ENCODE measurements at places on chromosomes 16 and 17. TPM values are rescaled to one million over a fixed set of nuclear protein-coding genes. Genes with fewer than 3 reads are reported as not detected.

Gene NAGS
- total RNA-seq = 0.29 TPM

Gene KDM8
- total RNA-seq = 10.3 TPM

Gene CDH15
- total RNA-seq = 0.13 TPM

Gene CRISPLD2
- total RNA-seq = 3.3 TPM

Gene CDRT15L2
- not detected for total RNA-seq

Gene WDR45B
- total RNA-seq = 78.5 TPM

- H3K27ac ChIP-seq = peak overlapping the region; percentile 67
- H3K4me1 ChIP-seq = peaks cover 51% of the 10 kb centered on the region
- peaks cover 12% of the 10 kb centered on the region for H3K36me3 ChIP-seq
- no peak for DNase-seq
- H3K4me3 ChIP-seq = peak overlapping the region; percentile 79
Observed at GRCh38 chr17:51258756-51259563, 889 bp downstream of the MBTD1 start.

DNA sequence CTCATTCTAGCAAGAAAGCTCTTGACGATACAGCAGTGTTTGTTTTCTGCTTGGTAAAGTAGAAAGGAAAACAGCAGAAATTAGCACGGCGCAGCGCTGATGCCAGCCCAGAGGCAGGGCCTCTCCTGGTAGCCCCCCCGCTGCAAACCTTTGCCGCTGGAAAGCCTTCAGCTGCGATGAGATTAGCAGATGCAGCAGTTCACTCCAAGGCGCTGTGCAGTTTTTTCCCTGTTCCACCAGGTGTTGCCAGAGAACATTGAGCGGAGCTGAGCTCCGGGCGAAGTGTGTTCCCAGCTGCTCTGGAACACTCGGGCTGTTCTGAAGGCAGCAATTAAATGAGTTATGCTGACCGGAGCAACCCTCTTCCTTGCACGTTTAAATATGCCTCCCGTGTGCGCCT lies 72.5 kb downstream of the RBFOX1 start:
- no peaks in the 10 kb centered on the region for H3K4me1 ChIP-seq
- no peak for DNase-seq
- H3K27ac ChIP-seq = no peak overlapping the region

DNA sequence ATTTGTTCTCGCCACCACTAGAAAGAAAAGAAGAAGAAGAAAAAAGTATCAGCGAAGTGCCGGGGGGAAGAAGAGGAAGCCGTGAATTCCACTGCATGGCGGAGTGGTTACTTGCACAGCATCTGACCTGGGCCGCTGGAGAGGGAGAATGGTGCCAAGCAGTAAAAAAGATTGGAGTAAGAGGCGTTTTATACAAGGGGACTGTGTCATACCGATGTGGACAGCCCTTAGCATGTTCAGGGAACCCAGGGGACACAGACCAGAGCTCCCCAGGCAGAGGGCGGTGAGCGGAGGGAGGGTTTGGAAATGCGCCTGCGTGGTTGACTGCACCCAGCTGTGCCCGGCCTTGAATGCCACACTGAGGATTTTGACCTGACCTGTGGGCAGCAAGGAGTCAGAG lies 52.8 kb downstream of the PLXDC1 start:
- H3K4me3 ChIP-seq = no peak overlapping the region
- H3K27me3 ChIP-seq = peaks cover 7% of the 10 kb centered on the region
- H3K36me3 ChIP-seq = no peaks in the 10 kb centered on the region
- DNase-seq = no peak

GRCh38 chr17:15230866-15231265 lies 34.3 kb downstream of the PMP22 start:
- H3K27ac ChIP-seq = no peak overlapping the region
- H3K4me3 ChIP-seq = no peak overlapping the region
- H3K4me1 ChIP-seq = peaks cover 8% of the 10 kb centered on the region
- DNase-seq = no peak

GRCh38 chr17:63578027-63578768 lies 22.5 kb upstream of the TACO1 start:
- H3K27me3 ChIP-seq = no peaks in the 10 kb centered on the region
- no peak overlapping the region for H3K27ac ChIP-seq
- DNase-seq = no peak

GRCh38 chr16:16143931-16144330 lies 79.4 kb downstream of the ABCC6 start:
- H3K4me1 ChIP-seq = peaks cover 15% of the 10 kb centered on the region
- peaks cover 46% of the 10 kb centered on the region for H3K36me3 ChIP-seq
- H3K4me3 ChIP-seq = no peak overlapping the region
- H3K27me3 ChIP-seq = no peaks in the 10 kb centered on the region
- DNase-seq = no peak
- no peak overlapping the region for H3K27ac ChIP-seq

GRCh38 chr16:87391324-87391949 lies 699 bp upstream of the MAP1LC3B start:
- DNase-seq = no peak
- H3K36me3 ChIP-seq = no peaks in the 10 kb centered on the region
- H3K27me3 ChIP-seq = no peaks in the 10 kb centered on the region

DNA sequence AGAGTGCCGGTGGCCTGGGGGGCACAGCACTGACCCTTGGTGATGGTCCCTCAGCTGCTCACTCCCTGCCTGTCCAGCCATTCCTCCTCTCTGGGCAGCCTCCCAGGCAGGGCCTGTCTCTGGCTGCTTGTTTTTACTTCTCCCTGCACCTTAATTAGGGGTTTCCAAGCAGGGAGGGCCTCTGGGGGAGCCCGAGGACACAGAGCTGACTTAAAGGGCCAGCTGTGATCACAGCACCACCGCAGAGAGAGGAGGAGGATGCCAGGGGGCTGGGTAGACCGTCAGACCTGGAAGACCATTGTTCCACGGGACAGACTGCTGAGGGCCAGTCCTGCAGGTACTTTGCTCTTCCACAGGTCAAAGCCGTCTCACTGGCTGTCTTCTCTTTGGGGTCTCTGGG lies 1.2 kb upstream of the DPH1 start:
- peaks cover 5% of the 10 kb centered on the region for H3K27me3 ChIP-seq
- peaks cover 22% of the 10 kb centered on the region for H3K4me1 ChIP-seq
- no peak overlapping the region for H3K27ac ChIP-seq
- H3K36me3 ChIP-seq = peaks cover 3% of the 10 kb centered on the region
- DNase-seq = no peak

DNA sequence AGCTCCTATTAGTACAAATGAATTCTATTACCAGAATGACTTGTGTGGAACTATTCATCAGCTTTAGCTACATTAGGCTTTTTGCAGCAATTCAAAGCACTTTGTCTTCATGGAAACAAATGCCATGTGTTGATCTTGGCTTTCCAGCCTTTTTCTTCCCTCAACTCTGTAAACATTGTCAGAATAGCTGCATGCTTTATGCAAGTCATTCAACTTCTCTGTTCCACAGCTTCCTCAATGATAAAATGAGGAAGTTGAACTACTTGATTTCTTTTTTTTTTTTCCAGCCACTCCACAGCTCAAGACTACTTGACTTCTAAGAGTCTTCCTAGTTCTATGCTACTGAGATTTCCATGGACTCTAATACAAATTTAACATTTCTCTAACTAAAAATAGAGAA lies 41.1 kb downstream of the KIAA0753 start:
- H3K27me3 ChIP-seq = no peaks in the 10 kb centered on the region
- no peak for DNase-seq
- peaks cover 19% of the 10 kb centered on the region for H3K4me1 ChIP-seq
- no peak overlapping the region for H3K4me3 ChIP-seq
- no peak overlapping the region for H3K27ac ChIP-seq
- H3K36me3 ChIP-seq = peaks cover 43% of the 10 kb centered on the region

DNA sequence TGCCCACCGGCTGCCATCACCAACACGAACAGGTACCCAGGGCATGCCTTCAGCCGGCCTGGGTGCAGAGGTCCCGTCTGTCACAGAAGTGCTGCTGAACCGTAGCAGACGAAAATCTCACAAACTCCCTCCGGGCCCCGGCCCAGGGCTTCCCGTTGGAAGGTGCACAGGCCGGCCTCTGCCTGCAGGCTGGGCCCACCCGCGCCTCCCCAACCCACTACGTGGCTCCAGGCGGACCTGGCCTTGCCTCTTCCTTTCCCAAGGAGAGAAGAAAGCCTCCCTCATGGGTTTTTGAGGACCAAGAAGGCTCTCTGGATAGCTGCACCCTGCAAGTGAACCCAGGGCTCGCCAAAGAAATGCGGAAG lies 45.5 kb upstream of the PABPN1L start:
- H3K4me1 ChIP-seq = peaks cover 20% of the 10 kb centered on the region
- no peak overlapping the region for H3K4me3 ChIP-seq
- no peak overlapping the region for H3K27ac ChIP-seq
- peaks cover 10% of the 10 kb centered on the region for H3K27me3 ChIP-seq
- no peak for DNase-seq

GRCh38 chr17:72392056-72393010 lies 271.5 kb downstream of the SOX9 start:
- DNase-seq = no peak
- no peak overlapping the region for H3K27ac ChIP-seq
- H3K4me3 ChIP-seq = no peak overlapping the region
- no peaks in the 10 kb centered on the region for H3K36me3 ChIP-seq

DNA sequence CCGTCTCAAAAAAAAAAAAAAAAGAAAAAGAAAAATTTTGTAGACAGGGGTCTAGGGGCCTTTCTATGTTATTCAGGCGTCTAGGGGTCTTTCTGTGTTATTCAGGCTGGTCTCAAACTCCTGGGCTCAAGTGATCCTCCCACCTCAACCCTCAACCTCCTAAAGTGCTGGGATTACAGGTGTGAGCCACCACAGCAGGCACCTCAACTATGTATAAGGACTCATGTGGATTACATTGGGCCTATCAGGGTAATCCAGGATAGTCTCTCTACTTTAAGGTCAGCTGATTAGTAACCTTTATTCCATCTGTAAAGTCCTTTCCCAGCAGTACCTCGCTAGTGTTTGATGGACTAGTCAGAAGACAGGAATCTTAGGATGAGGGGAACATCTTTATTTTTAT lies 22.4 kb downstream of the TADA2A start:
- no peaks in the 10 kb centered on the region for H3K27me3 ChIP-seq
- no peak for DNase-seq
- no peak overlapping the region for H3K27ac ChIP-seq
- no peak overlapping the region for H3K4me3 ChIP-seq
- peaks cover 31% of the 10 kb centered on the region for H3K36me3 ChIP-seq

GRCh38 chr16:56916571-56917403 lies 15.2 kb upstream of the HERPUD1 start:
- no peak overlapping the region for H3K4me3 ChIP-seq
- no peaks in the 10 kb centered on the region for H3K36me3 ChIP-seq
- H3K27ac ChIP-seq = no peak overlapping the region
- H3K4me1 ChIP-seq = peaks cover 46% of the 10 kb centered on the region
- peaks cover 40% of the 10 kb centered on the region for H3K27me3 ChIP-seq

- peaks cover 30% of the 10 kb centered on the region for H3K4me1 ChIP-seq
- H3K4me3 ChIP-seq = no peak overlapping the region
- no peak for DNase-seq
- no peak overlapping the region for H3K27ac ChIP-seq
- H3K27me3 ChIP-seq = no peaks in the 10 kb centered on the region
Observed at GRCh38 chr17:75265614-75266315, 4.1 kb downstream of the MRPS7 start.

DNA sequence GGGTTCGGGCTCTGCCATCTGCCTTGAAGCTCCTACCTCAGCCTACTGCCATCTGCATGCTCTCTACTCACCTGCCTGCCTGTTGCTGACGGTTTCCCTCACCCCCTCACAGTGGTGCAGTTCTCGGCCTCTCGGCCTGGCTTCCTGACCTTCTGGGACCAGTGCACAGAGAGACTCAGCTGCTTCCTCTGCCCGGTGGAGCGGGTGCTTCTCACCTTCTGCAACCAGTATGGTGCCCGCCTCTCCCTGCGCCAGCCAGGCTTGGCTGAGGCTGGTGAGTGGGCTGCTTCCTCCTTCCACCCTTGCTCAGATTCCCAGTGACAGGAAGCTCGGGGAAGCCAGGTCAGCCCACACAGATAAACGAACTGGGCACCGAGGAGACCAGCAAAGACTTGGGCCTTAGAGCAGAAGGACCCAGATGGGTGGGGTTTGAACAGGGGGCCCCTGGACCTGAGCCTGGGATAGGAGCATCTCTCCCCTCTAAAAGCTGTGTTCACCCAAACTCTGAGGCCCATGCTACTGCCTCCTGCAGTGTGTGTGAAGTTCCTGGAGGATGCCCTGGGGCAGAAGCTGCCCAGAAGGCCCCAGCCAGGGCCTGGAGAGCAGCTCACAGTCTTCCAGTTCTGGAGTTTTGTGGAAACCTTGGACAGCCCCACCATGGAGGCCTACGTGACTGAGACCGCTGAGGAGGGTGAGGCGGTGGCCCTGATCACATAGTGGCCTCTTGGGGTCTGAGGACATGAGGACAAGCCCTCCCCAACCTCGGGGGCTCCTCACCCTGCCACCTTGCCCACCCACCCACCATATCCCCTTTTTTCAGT lies 16.4 kb downstream of the RIPOR1 start:
- no peak overlapping the region for H3K4me3 ChIP-seq
- H3K36me3 ChIP-seq = peaks cover 24% of the 10 kb centered on the region
- DNase-seq = no peak
- H3K27me3 ChIP-seq = no peaks in the 10 kb centered on the region

DNA sequence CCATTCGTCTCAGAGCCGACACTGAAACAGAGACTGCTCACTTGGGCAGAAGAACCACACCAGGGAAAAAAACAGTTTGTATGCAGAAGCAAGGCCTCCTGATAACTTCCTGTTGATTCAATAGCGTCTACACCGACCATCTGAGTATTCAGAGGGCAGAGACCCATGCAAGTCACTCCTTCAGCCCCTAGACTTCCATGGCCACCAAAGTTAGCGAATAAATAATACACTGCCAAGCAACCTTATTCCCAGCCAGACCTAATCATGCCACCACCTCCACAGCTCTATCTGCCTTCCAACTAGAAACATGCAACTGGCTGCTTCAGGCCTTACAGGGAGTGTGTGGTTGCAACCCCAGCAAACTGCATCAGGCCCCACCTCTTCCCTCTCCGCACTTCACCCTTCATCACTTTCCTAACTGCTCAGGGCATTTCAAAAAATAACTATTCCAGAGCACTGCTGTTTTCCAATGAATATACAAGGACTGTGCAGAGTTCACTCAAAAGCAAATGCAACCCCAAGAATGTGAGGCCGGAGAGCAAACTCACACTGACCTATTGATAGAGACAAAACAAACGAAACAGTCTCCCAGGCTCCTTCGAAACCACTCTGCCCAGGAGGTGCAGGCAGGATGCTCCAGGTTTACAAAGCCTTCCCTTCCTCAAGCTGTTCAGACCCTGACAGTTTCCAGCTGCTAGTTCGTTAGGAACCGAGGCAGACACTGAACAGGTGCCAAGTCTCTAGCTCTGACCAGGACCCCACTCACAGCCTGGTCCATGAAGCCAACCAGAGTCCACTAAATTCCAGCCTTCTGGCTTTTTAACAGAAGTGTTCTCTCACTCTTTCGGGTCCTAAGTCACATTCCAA lies 3.6 kb downstream of the USP7 start:
- peaks cover 64% of the 10 kb centered on the region for H3K4me1 ChIP-seq
- peak overlapping the region; percentile 48 for H3K4me3 ChIP-seq
- H3K27ac ChIP-seq = peak overlapping the region; percentile 32
- no peaks in the 10 kb centered on the region for H3K27me3 ChIP-seq
- no peaks in the 10 kb centered on the region for H3K36me3 ChIP-seq

DNA sequence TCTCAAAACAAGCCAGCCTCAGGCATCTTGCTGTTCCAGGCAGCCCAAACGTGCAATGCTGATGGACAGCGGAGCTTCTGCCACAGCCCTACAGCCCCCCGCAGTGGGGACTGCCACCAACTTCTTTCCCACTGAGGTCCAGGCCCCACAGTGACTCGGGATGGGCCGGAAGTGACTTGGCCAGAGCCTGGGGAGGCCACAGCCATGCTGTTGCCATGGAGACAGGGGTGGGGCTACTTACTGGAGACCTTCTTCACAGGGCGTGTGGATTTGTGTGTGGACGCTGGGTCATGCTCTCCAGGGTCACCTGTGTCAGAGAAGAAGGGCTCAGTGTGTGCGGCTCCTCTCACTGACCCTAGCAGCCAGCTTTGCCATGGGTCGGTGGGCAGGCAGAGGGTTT lies 15.0 kb downstream of the TRIM25 start:
- H3K4me1 ChIP-seq = peaks cover 13% of the 10 kb centered on the region
- no peak overlapping the region for H3K4me3 ChIP-seq
- H3K27me3 ChIP-seq = no peaks in the 10 kb centered on the region
- no peak overlapping the region for H3K27ac ChIP-seq
- H3K36me3 ChIP-seq = peaks cover 47% of the 10 kb centered on the region
